ENCODE measurements at places on chromosomes 12 and 14. TPM values are rescaled to one million over a fixed set of nuclear protein-coding genes. Genes with fewer than 3 reads are reported as not detected.

- no peak overlapping the region for H3K27ac ChIP-seq
- no peaks in the 10 kb centered on the region for H3K36me3 ChIP-seq
- H3K4me3 ChIP-seq = no peak overlapping the region
- DNase-seq = no peak
- H3K4me1 ChIP-seq = no peaks in the 10 kb centered on the region
Observed at GRCh38 chr12:3645091-3645490, 107.8 kb downstream of the CRACR2A start.

GRCh38 chr12:115051378-115051777 is 367.4 kb upstream of the TBX3 start:
- DNase-seq = no peak
- H3K27ac ChIP-seq = no peak overlapping the region
- H3K4me3 ChIP-seq = no peak overlapping the region
- no peaks in the 10 kb centered on the region for H3K36me3 ChIP-seq
- H3K27me3 ChIP-seq = no peaks in the 10 kb centered on the region

TXNDC16 gene
- total RNA-seq = 10.6 TPM

ACRBP gene
- 1.6 TPM for total RNA-seq

USP15 gene
- total RNA-seq = 63.0 TPM
